ENCODE measurements at places on chromosomes 2 and 18. TPM values are rescaled to one million over a fixed set of nuclear protein-coding genes. Genes with fewer than 3 reads are reported as not detected.

DNA sequence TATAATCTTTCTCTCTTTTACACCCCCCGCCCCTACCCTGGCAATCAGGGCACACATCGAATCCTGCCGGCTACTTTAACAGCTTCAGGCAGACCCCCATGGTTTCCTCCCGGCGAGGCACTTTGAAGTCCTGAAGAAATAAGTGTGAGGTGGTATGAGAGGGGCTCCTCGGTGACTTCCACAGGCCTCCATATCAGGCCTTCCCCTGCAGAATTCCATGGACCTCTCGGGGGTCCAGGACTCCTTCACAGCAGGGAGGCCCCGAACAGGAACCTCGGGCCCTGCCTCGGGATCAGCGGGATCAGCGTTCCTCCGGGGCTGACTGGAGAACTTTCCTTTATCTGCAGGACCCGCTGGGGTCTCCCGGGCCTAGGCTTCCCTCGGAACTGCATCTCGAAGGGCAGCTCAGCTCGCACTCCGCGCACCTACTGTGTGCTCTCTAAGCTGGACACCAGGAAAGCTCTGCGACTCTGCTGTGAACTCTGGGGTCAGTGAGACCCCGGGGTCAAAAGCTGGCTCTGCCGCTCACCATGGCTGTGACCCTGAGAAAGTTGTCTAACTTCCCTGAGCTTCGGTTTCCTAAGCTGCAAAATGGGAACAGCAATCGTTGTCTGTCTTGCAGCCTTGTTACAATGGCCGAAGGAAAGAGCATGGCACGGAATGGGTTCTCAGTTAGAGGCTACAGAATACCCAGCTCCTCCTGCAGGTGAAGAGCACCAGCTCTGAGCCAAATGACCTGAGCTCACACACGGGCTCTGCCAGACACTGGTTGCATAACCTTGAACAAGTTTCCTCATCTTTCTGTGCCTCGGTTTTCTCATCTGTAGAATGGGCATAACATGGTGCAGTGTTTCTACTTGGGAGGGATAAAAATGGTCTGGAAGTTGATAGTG is 97.4 kb upstream of the ID2 start:
- no peak for DNase-seq

The ACMSD gene
- total RNA-seq = not detected

The RAB6D gene
- total RNA-seq = not detected

DNA sequence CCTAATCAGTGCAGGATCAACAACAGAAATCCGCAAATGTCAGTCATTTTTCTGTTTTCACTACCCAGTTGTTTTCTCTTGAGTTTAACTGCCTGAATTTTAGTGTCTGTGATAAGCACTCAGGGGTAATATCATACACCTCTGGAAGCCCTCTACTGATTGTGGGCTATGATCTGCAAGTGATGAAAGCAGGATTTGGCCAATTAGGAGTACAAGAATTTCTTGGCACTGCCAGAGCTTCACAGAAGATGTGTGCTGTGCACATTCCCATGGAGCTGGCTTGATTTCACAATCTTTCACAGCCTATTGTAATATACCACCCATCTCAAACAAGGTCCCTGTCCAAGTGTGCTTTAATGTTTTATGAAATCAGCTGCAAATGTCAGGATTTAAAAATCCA is 27.3 kb upstream of the TDRD15 start:
- DNase-seq = no peak

DNA sequence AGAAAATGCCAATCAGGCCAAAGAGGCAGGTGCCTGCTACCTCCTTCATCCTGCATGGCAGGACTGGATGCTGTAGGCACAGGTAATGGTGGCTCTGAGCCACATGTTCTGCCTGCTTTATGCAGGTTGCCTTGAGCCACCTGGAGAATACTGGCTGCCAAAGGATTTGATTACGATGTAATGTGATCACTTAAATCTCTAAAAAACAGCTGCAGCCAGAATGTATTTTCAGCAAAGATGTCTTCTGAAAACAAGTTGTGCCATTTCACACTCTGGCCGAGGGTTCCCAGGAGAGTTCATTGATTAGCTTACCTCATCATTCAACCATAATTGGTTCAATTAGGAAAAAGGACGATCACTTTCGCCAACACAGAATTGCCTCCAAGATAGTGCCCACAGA is 17.9 kb upstream of the MSGN1 start:
- DNase-seq = no peak

GRCh38 chr18:68150961-68151360 is 563.9 kb downstream of the TMX3 start:
- DNase-seq = no peak

GRCh38 chr2:58339548-58340243 is 98.6 kb upstream of the FANCL start:
- no peak for DNase-seq

The MFSD6 gene
- 4.5 TPM for total RNA-seq

DNA sequence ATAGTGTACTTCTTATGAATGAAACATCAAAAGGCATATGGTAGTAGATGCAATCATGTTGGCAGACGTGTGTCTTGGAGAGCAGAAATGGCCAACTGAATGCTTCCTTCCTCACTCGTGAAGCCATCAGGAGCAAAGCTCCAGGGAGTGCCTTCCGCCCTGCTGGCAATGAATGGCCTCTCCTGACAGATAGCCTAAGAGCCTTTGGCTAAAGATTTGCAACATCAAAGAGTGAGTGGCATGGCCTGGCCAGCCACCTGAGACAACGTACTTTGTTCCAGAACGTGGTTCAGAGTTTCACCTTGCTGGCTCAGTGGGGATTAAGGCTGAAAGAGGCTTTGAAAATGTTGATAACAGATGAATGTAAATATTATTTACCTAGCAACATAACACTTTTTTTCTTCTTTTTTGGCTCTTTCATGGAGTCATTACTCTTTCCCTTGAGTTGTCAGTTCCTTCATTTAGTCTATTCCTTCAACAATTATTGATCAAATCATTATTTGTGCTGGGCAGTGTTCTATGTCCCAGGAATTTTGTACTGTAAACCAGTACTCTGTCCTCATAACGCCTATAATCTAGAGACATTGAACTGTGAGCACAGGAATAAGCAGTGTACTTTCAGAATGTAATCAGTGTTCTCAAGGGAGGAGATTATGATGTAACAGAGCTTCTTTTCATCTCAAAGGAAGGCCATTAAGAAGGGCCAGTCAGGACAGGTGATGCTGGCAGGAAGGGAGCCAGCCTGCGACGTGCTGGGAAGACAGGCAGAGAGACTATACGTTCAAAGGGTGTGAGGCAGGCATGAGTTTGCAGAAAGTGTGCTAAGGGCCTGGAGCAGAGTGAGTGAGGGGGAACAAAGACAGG is 59.4 kb upstream of the SH3RF3 start:
- no peak for DNase-seq

- no peak for DNase-seq
Measured at GRCh38 chr2:220034426-220035130, 407.1 kb downstream of the SLC4A3 start.

- DNase-seq = no peak
Measured at GRCh38 chr18:79239631-79240030, 156.1 kb upstream of the NFATC1 start.

DNA sequence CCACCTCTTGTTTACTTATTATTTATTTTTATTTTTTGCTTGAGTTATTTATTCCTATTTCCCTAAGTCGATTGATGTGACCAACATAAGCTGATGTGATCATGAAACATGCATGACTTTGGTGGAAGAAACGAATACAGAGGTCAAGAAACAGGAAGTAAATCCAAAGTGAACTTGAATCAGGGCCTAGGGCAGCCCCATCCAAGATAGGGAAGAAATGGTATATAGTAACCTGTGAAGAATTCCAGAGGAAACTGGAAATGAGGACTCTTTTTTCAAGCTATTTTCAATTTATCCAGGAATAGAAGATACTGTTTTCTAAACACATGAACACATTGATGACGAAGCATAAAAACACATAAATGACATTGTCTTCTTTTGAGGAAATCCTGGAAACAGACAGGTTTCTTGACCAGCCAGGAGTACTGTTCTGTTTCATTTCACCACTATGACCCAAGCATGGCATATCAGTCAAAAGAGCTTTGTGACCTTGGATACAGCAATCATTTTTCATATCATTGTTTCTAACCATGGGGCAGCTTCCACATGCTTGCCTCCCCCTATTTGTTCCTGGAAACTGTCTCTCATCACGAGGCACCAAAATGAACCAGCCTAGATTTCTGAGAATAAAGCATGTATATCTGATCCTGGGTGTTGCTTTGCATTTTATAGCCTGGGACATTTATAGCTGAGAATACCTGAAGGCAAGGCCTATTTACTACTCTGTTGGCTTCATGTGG is 9.1 kb upstream of the LCLAT1 start:
- peak; percentile 6 for DNase-seq

DNA sequence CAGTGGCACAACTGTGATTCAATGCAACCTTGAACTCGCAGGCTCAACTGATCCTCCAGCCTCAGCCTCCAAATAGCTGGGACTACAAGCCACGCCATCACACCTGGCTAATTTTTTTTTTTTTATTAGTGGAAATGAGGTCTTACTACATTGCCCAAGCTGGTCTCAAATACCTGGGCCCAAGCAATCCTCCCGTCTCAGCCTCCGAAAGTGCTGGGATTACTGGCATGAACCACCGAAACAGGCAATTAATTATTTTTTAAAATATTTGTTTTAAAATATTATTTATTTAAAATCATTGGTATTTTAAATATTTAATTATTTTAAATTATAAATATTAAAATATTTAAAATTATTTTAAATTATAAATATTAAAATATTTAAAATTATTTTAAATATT is 24.5 kb downstream of the SRBD1 start:
- no peak for DNase-seq

DNA sequence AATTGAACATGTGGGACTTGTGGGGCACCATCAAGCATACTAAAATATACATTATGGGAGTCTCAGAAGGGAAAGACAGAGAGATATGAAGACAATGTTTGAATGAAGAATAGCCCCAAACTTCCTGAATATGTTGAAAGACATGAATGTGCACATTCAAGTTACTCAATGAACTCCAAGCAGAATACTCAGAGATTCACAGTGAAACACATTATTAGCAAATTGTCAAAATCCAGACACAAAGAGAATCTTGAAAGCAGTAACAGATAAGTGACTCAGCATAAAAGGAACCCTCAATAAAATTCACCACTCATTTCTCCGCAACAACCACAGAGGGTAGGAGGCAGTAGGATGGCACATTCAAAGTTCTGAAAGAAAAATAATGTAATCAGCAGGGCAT is 8.8 kb downstream of the C2orf92 start:
- DNase-seq = no peak

- DNase-seq = no peak
Measured at GRCh38 chr18:57088883-57089282, 58.0 kb upstream of the BOD1L2 start.

GRCh38 chr2:194826241-194826640 is 830.8 kb upstream of the SLC39A10 start:
- no peak for DNase-seq

- DNase-seq = no peak
Measured at GRCh38 chr2:107712857-107713256, 113.8 kb upstream of the RGPD4 start.

The FZD7 gene
- total RNA-seq = 0.29 TPM

DNA sequence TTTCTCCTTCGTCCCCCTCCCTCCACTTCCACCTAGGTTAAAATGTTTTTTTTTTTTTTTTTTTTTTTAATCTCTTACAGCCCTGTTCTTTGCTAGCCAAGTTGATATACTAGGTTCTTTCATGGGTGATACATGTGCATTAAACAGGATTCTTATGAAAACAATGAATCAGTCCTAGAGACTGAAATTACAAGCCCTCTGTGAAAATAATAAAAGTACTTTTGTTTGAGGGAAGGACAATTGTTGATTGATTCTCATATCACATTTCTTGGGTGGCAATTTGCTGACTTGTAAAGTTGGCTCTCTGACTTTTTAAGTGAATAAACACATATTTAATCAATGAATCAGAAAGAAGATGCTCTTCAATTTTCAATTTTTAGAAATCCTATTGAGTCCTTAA is 639.9 kb downstream of the LRP1B start:
- DNase-seq = no peak

The HOXD4 gene
- total RNA-seq = 13.7 TPM

Data from endothelial cell of umbilical vein (primary cell).